ENCODE measurements at places on chromosomes 5 and 9.

DNA sequence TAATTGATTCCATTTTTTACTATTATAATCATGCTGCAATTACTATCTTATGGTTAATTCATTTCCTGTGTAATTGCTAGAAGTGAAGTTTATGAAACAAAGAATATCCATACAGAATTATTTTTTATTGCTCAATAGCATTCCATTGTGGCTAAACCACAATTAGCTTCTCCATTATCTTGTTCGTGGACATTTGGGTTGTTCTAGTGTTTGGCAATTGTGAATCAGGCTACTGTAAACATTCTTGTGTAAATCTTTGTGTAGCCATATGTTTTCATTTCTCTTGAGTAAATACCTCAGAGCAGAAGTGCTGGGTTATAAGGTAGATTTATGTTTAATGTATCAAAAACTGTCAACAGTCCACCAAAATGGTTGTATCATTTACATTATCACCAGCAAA is 341.1 kb downstream of the MAT2B start:
- DNase-seq = no peak

GRCh38 chr5:181280251-181280762 is 19.4 kb upstream of the TRIM52 start:
- no peak for DNase-seq

- no peak for DNase-seq
Measured at GRCh38 chr5:132052520-132052919, 7.9 kb upstream of the IL3 start.

- no peak for DNase-seq
Measured at GRCh38 chr9:35842795-35843194, 13.8 kb downstream of the TMEM8B start.

- DNase-seq = no peak
Measured at GRCh38 chr9:19937121-19937520, 148.3 kb upstream of the SLC24A2 start.

GRCh38 chr9:13450723-13451122 is 171.2 kb upstream of the MPDZ start:
- DNase-seq = no peak

DNA sequence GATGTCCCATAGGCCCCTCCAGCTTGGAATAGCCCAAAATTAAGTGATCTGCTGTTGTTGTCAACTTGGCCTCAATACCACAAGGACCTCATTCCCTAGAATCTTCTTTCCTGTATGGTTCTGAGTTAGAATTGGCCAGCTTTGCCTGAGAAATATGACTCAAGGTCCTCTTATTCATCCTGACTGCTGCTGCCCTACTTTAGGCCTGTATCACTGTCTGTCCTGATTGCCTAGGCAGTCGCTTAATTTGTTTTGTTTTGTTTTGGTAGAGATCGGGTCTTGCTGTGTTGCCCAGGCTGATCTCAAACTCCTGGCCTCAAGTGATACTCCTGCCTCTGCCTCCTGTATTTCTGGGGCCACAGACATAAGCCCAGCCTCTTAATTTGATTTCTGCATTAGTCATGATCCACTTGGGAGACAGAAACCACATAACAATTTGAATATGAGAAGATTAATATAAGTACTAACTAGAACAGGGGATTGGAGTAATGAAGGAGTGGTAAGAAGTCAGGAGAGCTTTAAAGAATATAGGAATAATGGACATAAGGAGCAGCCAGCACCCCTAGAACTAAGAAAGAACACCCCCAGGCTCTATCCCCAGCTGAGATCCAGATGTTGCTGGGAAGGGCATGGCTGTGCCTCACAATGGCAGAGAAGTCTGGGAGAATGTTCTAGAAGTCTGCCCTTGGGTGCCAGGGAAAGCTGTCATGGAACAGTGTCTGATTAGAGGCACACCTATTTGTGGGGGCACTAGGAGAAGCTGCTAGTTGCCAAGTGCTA is 4.6 kb downstream of the TEX53 start:
- no peak for DNase-seq

- no peak for DNase-seq
Measured at GRCh38 chr5:42564689-42565356, 141.6 kb downstream of the GHR start.

DNA sequence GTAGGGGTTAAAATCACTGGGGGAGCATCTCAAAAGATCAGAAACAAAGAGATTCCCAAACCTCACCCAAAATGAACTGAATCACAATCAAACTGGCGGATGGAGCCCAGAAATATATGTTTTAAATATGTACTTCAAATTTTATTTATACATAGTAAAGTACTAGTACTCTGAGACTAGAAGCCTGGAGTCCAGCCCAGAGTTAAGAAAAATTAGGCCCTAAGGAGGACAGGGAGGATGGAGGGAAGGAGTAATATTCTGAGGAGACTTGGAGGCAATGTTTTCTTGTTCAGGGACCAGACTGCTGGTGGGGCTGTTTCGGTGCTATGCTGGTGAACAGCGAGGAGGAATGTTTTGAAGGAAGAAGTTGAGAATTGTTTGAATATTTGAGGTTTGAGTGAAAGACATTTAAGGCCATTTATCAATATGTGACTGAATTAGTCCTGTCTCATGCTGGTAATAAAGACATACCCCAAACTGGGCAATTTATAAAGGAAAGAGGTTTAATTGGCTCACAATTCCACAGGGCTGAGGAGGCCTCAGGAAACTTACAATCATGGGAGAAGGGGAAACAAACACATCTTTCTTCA is 552.4 kb upstream of the DAB2 start:
- DNase-seq = no peak

DNA sequence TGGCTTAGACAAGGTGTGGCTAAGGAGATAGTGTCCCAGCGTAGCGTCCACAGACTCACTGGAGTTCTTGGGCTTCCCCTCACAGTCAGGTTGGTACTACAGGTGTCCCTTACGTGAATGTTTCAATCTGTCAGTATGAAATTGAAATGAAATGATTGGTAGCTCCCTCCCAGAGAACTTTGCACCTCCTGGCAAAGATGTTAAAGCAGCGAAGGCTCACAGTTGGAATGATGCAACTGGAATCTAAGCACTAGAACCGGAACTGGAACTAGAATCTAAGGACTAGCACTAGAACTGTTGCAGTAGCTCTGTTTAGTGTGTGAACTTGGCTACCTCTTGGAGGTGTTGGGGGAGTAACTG is 1.1 kb downstream of the SLC31A1 start:
- DNase-seq = no peak

- DNase-seq = no peak
Measured at GRCh38 chr5:142600611-142601358, 85.1 kb downstream of the FGF1 start.

All from activated effector memory CD4-positive, alpha-beta T cell treated with Interleukin-2 at 50 U/mL for 16 hours (primary cell).